ENCODE measurements at places on chromosomes 7 and 10. TPM values are rescaled to one million over a fixed set of nuclear protein-coding genes. Genes with fewer than 3 reads are reported as not detected.
A peak's percentile ranks its signal among the peaks of the same experiment; 100 is the strongest.

GRCh38 chr10:58164517-58164916 is 103.2 kb downstream of the IPMK start:
- H3K27ac ChIP-seq, result no peak overlapping the region
- H3K4me3 ChIP-seq, result no peak overlapping the region
- no peaks in the 10 kb centered on the region for H3K4me1 ChIP-seq
- no peaks in the 10 kb centered on the region for H3K27me3 ChIP-seq

DNA sequence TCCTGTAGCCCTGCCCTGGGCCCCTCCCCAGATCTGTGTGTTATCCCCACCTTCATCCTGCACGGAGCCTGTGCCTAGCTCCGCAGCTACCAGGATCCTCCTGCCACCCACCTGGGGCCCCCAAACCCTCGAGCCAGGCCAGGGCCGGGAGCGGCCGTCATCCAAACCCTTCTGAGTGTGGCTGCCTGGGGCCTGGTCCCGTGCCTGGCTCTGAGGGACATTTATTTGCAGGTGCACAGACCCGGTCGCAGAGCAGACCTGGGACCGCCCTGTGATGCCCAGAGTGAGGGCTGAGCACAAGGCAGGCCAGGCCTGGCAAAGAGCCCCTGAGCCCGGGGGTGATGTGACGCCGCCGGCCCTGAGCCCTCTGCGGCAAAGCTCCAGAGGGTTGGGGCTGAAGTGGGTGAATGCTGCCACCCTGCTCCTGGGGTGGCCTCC is 27.4 kb upstream of the INPP5A start:
- H3K36me3 ChIP-seq, result no peaks in the 10 kb centered on the region
- no peak overlapping the region for H3K27ac ChIP-seq
- DNase-seq, result no peak
- H3K4me1 ChIP-seq, result no peaks in the 10 kb centered on the region
- no peaks in the 10 kb centered on the region for H3K27me3 ChIP-seq

DNA sequence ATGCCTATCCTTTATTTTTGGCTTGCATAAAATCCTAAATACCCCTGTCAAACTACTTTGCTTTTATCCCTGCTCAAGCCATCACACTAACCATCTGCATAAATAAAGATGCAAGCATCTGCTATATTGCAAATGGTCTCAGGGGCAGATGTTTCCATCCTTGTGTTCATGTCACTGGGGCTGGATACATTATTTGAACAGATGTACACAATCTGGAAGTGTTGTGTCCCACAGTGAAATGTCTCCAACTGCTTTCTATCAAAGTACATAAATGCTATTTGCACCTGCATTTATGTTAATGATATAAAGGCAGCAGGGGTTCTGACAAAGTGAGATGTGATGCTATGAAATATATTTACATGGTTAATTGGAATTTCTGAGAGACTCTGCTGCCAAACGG is 163.1 kb downstream of the ZNF438 start:
- H3K36me3 ChIP-seq, result no peaks in the 10 kb centered on the region
- no peak for DNase-seq
- no peaks in the 10 kb centered on the region for H3K27me3 ChIP-seq

GRCh38 chr7:75737856-75738603 is 711 bp downstream of the HIP1 start:
- H3K36me3 ChIP-seq, result peaks cover 3% of the 10 kb centered on the region
- H3K27ac ChIP-seq, result no peak overlapping the region
- peak; percentile 45 for DNase-seq
- H3K27me3 ChIP-seq, result no peaks in the 10 kb centered on the region
- peak overlapping the region; percentile 96 for H3K4me3 ChIP-seq

The ABCA13 gene
- total RNA-seq, result 0.11 TPM

GRCh38 chr10:128274938-128275337 is 148.7 kb upstream of the MKI67 start:
- no peaks in the 10 kb centered on the region for H3K27me3 ChIP-seq
- H3K4me3 ChIP-seq, result no peak overlapping the region
- no peak for DNase-seq
- no peak overlapping the region for H3K27ac ChIP-seq
- H3K36me3 ChIP-seq, result no peaks in the 10 kb centered on the region
- no peaks in the 10 kb centered on the region for H3K4me1 ChIP-seq

The ZNF804B gene
- total RNA-seq, result not detected

DNA sequence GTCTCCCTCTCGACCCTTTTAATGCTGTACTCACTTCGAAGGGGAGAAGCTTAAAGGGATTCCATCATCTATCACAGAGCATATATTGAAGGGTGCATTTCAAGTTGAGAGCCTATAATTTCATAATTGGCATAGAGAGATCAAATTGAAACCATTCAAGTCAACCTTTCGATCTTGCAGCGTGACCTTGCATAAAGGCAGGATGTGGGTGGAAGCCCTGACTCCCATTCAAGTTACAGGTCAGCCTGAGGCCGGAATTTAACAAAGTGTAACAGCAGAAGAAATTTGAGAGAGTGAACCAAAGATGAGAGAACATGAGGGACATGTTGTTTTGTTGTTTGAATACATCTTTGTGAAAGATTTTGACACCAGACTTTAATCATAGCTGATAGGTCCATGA is 195.3 kb upstream of the TPK1 start:
- no peak overlapping the region for H3K4me3 ChIP-seq
- no peak overlapping the region for H3K27ac ChIP-seq
- peaks cover 14% of the 10 kb centered on the region for H3K36me3 ChIP-seq
- H3K27me3 ChIP-seq, result no peaks in the 10 kb centered on the region
- no peak for DNase-seq

The GIMAP1 gene
- total RNA-seq, result not detected

DNA sequence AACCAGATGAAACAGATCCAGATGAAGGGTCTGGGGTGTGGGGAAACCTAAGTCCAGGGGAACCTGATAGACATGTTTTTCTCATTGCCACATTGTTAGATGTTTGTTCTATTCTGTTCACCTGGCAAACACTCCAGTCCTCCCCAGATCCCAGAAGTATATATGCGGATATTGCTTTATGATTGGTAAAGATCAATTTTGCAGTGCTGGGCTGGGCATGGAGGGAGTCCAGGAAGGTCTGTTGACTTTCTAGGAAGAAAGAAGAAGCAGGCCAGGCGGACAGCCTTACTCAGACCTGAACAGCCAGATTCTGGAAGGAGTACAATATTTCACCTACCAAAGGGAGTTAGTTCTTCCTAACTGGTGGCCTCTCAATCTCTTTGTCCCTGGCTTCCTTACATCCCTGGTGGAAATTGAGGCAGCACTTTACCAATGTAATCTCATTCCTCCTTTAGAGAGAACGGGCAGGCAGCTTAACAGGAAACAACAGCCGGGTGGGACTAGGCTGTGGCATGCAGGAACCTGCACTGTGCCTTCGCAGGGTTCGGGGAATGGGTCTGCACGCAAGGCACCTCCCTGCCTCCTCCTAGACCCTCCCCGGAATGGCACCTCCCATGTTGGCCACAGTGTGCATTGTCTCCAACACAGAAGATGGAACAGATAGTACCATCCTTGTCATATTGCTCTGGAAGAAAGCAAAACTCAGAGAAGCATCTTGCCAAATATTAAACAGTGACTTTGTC is 930 bp downstream of the GIMAP6 start:
- no peak overlapping the region for H3K4me3 ChIP-seq
- no peaks in the 10 kb centered on the region for H3K4me1 ChIP-seq
- no peaks in the 10 kb centered on the region for H3K27me3 ChIP-seq
- no peak for DNase-seq

The EPO gene
- 0.44 TPM for total RNA-seq

The MAT1A gene
- 1.8 TPM for total RNA-seq

DNA sequence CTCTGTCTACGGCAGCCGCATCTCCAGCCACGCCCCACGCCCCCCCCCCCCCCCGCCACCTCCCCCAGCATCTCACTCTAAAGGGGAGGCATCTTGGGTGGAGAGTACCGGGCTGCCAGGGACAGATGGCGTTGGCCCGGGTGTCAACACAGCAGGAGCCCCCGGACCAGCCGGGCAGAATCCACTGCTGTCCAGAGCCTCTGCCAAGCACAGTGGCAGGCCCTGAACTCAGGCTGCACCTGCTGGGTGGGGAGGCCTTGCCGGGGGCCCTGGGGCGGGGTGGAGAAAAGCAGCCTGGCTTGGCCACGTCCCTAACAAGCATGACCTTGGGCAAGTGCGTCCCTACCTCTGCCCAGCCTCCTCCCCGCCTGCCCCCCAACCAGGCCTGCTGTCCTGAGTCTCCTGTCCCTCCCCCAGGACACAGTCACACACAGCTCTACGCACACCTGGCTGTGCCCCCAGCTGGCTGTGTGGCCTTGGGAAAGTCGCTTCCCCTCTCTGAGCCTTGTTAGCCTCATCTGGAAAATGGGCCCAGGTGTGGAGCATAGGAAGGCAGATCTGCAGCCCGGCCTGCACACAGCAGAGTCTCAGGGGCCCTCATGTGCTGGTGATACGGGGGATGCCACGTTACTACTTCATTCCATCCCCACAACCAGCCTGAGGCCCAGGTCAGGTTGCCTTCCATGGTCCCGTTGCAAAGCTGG is 45.2 kb downstream of the MICALL2 start:
- H3K4me1 ChIP-seq, result no peaks in the 10 kb centered on the region
- H3K27ac ChIP-seq, result no peak overlapping the region
- no peak for DNase-seq
- no peaks in the 10 kb centered on the region for H3K36me3 ChIP-seq
- no peak overlapping the region for H3K4me3 ChIP-seq

GRCh38 chr7:117126676-117127075 is 173.4 kb downstream of the ST7 start:
- no peaks in the 10 kb centered on the region for H3K4me1 ChIP-seq
- H3K4me3 ChIP-seq, result no peak overlapping the region
- no peak overlapping the region for H3K27ac ChIP-seq

DNA sequence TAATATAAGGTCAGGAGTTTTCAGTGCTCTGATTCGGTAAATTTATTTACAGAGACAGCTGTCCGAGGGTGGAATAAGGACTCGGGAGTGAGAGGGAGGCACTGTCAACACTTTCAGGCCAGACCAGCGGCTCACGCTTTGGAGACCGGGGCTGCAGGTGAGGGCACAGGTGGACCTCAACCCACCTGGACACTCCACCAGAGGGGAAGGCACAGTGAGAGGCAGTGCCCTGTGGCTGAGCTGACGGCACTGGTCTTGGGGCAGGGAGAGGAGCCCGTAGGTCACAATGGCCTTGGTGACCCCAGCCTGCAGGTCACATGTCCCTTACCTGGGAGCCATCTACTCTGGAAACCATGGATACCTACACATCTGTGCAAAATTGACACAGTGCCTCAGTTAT is 315.1 kb downstream of the ADARB2 start:
- H3K27me3 ChIP-seq, result no peaks in the 10 kb centered on the region
- no peak overlapping the region for H3K4me3 ChIP-seq
- no peak for DNase-seq

- no peak overlapping the region for H3K4me3 ChIP-seq
- H3K4me1 ChIP-seq, result no peaks in the 10 kb centered on the region
- peaks cover 55% of the 10 kb centered on the region for H3K36me3 ChIP-seq
- no peak for DNase-seq
- H3K27ac ChIP-seq, result no peak overlapping the region
- no peaks in the 10 kb centered on the region for H3K27me3 ChIP-seq
These were observed 5.4 kb downstream of the HSPA14 start for GRCh38 chr10:14843327-14843988.

DNA sequence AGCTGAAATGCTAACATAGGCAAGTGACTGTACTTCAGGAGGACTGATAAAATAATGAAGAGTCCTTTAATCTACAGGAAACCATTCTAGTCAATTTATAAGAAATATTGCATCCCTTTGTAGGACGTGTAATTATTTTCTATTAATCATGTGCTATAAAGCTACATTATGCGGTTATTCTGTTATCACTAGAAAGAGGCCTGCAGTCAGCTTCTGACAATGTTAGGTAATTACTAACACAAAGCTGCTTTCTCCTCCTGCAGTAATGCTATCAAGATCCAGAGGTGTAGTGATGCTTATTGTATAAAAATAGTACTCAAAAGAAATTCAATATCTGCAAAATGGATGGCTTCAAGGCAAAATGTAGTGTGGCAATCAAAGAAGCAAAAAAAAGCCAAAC is 191.1 kb downstream of the SKAP2 start:
- H3K36me3 ChIP-seq, result no peaks in the 10 kb centered on the region
- no peak overlapping the region for H3K27ac ChIP-seq
- H3K4me3 ChIP-seq, result no peak overlapping the region
- H3K27me3 ChIP-seq, result no peaks in the 10 kb centered on the region
- no peaks in the 10 kb centered on the region for H3K4me1 ChIP-seq

GRCh38 chr7:148883266-148884048 is 634 bp downstream of the EZH2 start:
- peak overlapping the region; percentile 97 for H3K4me3 ChIP-seq
- H3K27ac ChIP-seq, result no peak overlapping the region
- no peaks in the 10 kb centered on the region for H3K4me1 ChIP-seq
- H3K27me3 ChIP-seq, result no peaks in the 10 kb centered on the region
- H3K36me3 ChIP-seq, result peaks cover 1% of the 10 kb centered on the region
- no peak for DNase-seq

The ASB13 gene
- 13.8 TPM for total RNA-seq

GRCh38 chr10:92284112-92284704 is 6.7 kb downstream of the CPEB3 start:
- no peak for DNase-seq
- H3K27me3 ChIP-seq, result no peaks in the 10 kb centered on the region
- no peak overlapping the region for H3K4me3 ChIP-seq
- H3K4me1 ChIP-seq, result no peaks in the 10 kb centered on the region
- H3K36me3 ChIP-seq, result no peaks in the 10 kb centered on the region

DNA sequence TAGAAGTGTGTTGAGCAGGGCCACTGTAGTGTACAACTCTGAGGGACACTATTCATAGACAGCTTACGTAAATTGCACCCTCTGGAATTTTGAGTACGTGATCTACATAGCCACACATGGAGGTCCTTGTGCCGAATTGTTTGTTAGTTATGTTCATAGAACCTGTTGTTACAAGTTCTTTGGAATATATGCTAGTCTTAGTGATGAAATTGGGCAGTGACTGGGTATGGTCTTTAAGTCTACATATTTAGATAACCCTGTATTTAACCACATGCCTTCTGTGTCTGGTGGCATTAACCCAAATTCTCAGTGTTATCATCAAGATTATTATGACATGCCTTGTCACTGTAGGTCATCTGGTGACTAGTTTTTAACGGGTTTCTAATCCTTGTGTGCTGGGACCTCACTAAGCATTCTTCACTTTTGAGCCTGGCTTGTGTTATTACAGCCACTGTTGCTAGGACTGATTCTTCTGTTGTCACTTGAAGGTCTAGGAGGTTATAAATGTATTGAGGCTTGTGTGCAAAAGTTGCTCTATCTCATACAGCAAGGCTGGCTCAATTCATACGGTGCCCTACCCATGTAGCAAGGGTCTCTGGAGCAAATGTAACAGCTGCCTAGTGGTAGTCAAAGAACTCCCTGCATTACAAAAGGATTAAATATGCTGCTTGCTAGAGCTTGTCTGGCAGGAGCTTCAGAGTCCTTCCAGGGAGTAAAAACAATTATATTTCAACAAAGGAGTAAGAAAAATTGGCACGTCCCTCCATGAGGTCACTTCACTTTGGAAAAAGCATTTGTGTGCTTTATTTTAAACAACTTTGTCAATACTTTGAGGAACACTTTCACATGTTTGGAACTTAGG is 65.4 kb downstream of the CDK14 start:
- H3K36me3 ChIP-seq, result no peaks in the 10 kb centered on the region
- H3K27ac ChIP-seq, result no peak overlapping the region
- H3K4me1 ChIP-seq, result peaks cover 13% of the 10 kb centered on the region
- H3K27me3 ChIP-seq, result no peaks in the 10 kb centered on the region
- H3K4me3 ChIP-seq, result peak overlapping the region; percentile 51

Measured in H9 (cell line).